ENCODE measurements at places on chromosomes 1 and 21.

- DNase-seq = no peak
Observed at GRCh38 chr1:230166366-230167132, 99.5 kb downstream of the GALNT2 start.

- no peak for DNase-seq
Observed at GRCh38 chr1:200448034-200448762, 38.4 kb upstream of the ZNF281 start.

DNA sequence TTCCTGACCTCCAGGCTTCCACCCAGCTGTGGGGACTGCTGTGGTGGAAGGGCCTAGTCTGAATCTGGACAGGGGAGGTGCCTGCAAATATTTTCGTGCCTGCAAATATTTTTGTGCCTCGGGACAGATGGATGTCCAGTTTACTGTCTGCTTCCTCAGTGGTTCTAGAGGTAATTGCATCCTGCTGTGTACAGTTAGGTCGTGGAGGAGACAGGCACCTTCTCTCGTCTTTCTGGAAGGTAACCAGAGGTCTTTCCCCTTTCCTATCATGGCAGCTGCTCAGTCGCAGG lies 53.8 kb upstream of the TINAGL1 start:
- no peak for DNase-seq

GRCh38 chr1:240101737-240102136 lies 10.1 kb downstream of the FMN2 start:
- no peak for DNase-seq

GRCh38 chr1:61124696-61125095 lies 42.3 kb downstream of the NFIA start:
- DNase-seq = no peak

DNA sequence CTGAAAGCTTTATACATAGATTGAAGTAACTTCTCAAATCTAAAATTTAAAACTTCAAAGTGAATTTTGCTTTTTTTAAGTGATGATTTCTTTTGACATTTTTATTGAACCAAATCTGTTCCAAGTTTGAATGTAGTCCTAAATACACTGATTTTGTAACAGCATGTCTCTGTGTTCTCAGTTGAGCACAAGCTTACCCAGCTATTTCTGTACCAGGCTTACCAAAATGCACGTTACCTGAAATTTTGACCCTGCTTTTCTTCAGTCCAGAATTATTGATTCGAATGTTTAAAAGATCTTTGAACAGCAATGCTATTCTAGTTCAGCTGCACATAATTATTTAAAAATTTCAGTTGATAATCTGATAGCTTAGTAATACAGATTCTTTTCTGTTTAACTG lies 25.6 kb downstream of the AGO4 start:
- DNase-seq = no peak

DNA sequence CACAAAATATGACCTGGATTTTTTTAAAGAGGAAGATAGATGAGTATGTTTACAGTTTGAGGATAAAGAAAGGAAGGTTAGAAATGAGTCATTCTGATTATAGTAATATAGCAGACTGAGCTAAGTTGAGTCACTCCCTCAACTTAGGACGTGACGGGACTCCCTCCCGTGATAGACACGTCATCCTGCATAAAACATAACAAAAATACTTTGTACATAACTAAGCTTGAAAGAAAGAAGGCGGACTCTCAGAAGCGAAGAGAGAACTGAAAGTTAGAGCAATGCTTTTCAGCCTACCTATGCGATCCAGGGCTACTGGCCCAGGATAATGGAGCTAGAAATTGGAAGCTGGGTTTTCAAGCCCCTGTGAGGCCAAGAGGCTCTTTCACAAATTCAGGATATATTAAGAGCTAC lies 53.0 kb upstream of the DESI2 start:
- no peak for DNase-seq

DNA sequence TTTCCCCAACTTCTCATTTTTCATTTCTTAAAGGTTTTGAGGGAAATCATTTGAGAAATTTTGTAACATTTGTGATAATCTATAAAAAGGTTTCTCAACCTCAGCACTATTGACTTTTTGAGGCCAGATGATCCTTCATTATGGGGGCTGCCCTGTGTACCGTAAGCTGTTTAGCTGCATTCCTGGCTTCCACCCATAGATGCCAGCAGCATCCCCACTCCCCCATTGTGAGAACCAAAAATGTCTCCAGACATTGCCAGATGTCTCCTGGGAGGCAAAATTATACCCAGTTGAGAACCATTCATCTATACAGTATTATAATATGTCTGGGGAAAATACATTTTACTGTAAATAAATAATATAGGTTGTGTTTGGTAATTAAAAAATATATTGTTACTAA lies 146.0 kb downstream of the PBX1 start:
- DNase-seq = no peak

- DNase-seq = no peak
Observed at GRCh38 chr1:234731569-234732085, 121.6 kb upstream of the IRF2BP2 start.

GRCh38 chr1:61426254-61426653 lies 298.7 kb downstream of the TM2D1 start:
- no peak for DNase-seq

- DNase-seq = no peak
Observed at GRCh38 chr1:151325231-151325630, 2.0 kb downstream of the PI4KB start.
